Hematopoietic multipotent progenitor cell (in vitro differentiated cells): ENCODE measurements at places on chromosomes 5 and 9.

GRCh38 chr5:149609640-149610219, 28.4 kb downstream of the ARHGEF37 start:
- no peak for DNase-seq

DNA sequence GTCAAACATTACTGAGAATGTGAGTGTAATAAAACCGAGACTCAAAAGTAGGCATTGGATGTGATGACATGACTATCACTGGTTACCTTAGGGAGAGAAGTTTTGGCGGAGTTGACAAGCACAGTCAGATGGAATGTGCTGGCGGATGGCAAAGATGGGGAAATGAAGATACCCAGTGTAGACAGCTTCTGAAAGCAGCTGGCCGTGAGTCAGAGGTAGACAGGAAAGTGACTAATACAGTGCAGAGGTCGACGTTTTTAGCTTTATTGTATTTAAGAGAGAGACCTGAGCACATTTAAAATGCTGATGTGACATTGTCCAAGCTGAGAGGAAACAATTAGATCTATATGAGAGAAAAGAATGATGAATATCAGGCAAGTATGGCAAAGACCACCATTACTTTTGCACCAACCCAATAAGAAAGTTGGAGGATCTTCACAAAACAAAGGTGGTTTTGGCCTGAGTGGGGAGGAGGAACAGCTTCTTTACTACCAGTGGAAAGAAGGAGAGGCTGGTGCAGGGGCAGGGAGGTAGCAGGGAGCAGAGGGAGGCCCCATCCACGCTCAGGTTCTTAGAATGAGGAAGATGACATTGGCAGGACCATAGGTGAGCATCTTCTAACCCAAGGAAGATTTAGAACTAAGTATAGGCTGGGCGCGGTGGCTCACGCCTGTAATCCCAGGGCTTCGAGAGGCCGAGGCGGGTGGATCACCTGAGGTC, 36.7 kb upstream of the KCNIP1 start:
- no peak for DNase-seq

- DNase-seq, result no peak
Measured at GRCh38 chr5:14172149-14172795, 29.1 kb downstream of the TRIO start.

GRCh38 chr9:68975365-68976043, 38.4 kb downstream of the PRKACG start:
- peak; percentile 54 for DNase-seq

DNA sequence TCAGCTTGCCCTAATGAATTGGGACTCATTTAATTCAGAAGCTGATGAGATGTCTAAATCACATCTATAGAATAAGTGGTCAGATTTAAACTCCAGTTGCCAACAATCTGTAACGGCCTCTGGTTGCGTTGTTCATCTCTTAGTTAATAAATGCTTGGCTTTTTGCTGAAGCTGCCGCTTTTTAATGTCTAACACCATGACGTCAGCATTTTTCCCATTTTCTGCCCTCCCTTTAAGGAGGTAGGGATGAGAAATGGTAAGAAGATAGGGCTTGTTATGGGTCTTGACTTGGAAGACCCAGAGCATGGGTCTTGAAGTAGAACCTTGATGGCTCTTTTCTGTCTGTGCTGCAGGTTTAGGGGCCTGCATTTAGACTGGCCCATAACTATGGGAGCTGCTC, 33.3 kb downstream of the PALM2AKAP2 start:
- DNase-seq, result no peak

- DNase-seq, result no peak
Measured at GRCh38 chr5:57501414-57502201, 19.0 kb upstream of the ACTBL2 start.

DNA sequence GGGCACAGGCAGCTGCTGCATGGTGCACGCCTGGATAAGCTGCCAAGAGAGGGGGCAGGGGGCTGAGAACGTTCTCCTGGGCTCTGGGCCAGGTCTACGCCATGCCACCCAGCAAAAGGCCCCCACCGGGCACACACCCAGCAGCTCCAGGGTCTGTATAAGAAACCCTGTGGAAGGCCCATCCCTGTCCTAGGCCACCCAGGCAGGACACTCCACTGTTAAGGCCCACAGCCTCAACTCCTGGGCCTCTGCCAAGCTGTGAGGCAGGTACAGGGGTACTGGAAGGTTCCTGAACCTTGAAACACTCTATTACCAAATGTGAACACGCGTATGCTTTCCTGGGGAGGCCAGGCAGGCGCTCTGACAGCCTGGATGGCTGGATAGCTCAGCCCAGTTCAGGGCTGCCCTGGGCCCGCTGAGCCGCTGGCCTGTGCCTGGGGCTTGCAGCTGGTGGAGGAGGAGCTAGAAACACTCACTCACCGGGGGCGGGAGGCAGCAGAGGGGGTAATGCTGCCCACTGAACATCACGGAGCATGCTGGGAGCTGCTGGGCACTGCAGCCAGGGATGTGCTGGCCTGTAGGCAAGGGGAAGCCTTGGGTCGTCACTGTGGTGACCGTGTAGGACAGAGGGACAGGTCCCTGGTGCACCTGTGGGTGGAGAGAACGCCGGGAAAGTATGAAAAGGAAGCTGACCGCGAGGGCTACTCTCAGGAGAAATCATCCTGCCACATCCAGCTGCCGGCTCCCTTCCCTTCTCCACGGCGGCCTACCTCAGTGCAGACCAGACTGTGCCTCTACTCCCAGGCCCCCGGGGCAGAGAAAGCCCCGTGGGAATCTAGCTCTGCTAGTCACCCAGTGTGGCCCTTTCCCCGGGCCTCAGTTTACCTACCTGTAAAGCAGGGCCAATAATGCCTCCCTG, 6.0 kb downstream of the RNF44 start:
- no peak for DNase-seq

GRCh38 chr5:28402590-28403301, 1364.4 kb upstream of the CDH9 start:
- DNase-seq, result no peak

DNA sequence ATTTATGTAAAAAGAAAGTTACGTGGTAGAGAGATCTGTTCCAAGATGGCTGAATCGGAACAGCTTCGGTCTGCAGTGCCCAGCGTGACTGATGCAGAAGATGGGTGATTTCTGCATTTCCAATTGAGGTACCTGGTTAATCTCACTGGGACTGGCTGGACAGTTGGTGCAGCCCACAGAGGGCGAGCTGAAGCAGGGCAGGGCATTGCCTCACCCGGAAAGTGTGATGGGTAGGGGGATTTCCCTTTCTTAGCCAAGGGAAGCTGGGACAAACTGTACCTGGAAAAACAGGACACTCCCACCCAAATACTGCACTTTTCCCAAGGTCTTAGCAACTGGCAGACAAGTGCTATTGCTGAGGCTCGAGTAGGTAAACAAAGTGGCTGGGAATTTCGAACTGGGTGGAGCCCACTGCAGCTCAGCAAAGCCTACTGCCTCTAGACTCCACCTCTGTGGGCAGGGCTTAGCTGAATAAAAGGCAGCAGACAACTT, 13.1 kb upstream of the HSD17B4 start:
- no peak for DNase-seq

GRCh38 chr9:81559709-81560108, 129.6 kb downstream of the TLE1 start:
- DNase-seq, result no peak

DNA sequence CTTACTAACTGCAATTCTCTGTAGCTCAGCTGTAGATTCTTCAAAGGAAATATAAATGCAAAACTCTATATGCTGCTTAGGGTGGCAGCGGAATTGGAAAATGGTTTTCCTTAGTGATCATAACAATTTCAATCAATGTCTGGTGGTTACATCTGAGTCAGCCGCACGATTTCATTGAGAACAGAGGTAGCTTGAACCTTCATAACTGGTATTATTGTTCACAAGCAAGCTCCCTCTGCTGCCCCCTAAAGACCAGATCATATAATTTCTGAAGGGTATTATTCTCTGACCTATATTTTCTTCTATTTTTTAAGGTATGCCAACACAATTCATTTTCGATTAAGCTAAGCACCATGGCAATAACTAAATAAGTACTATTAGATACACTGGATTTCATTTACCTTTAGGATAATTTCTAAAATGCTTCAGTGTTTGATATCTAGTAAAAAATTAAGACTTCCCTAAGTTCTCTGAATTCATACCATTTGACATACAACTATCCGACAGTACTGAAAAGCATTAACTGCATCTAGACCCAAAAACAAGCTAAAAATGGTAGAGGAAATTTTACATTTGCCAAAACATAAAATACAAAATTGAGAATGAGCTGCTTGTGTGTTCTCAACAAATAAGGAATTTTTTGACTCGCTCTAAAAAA, 181.1 kb upstream of the SPEF2 start:
- DNase-seq, result peak; percentile 20

DNA sequence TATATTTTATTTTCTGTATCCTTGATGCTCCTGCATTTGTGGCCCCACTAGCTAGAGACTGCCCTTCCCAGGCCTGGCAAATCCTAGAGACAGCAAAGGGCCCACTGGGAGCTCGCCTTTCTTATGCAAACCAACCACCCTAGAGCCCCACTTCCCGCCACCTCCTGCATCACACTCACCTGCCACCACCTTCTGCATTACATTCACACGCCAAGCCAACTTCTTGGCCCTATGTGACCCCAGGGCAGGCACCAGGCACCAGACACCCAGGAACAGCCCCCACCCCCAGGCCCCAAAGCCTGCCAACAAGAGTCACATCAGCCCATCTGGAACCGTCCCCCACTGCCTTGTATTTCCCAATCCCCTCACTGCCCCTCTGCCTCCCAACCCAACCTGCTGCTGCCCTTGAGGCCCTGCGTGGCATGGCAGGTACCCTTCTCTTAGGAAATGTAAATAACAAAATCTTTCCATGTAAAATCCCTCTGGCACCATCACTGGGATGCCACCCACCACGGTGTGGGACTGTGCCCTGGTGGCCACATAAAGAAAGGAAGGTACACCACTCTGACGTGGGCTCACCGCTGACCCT, 22.0 kb downstream of the ROR2 start:
- DNase-seq, result no peak

DNA sequence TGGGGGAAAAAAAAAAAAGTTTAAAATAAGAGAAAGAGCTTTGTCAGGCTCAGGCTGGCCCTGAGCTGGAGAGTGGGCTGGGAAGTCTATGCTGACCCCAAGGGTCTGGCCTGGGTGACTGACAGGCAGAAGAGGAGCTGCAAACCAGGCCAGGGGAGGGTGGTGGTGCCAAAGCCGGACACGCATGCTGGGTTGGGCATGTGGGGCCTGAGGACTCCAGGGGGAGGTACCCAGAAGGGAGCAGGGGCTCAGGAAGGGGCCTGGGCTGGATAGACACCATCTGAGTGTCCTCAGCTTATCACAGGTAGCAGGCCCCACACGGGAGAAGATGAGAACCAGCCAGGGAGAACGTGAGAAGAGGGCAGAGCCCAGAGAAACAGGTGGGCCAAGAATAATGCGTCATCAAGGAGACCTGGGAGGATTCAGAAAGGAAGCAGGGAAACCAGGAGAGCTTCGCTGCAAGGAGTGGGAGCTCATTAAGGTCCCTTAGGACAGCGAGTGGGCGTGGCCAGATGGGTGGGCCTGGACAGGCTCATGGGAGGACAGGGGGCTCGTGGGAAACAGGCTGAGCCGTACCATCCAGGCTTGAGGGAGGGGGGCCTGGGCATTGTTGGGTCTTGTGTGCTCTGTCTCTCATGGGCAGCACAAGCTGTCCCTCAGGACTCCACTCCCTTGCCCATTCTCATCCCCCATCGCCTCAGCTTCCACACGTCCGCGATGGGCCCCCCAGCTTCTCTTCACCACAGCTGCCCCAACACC, 16.0 kb downstream of the TMOD1 start:
- no peak for DNase-seq

DNA sequence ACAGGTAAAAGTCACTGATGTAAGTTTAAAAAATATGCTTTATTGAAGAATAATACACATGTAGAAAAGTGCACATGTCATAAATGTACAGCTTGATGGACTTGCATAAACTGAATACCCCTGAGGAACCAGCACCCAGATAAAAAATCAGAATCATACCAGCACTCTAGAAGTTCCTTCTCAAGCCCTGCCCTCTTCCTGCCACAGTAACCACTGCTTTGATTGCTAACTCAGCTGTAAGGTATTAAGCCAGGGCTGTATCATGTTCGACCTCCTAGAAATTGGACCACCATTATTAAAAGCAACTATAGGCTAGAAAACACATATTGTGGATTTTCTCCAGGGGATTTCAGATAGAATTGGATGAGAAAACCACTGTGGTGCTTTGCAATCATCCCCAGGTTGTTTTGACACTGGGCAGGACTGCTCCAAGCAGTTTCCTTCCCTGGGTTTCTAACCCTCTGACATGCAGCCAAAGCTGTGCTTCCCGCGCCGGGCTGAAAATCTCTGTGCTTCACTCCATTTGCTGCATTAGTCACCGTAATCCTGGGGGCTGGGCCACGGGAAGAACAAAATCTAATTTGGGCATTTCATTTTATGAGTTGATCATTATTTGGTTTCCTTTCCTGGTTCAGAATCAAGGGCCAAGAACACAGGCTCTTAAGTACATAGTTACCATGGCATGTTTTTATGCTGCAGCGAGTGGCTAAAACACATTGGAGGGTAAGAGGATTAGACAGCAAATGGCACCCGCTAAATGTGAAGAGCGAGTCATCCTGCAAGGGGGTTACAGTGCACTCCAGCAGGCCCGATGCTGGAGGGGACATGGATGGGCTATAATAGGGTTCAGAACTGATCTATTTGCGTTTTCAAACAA, 139.4 kb upstream of the IL12B start:
- DNase-seq, result no peak

DNA sequence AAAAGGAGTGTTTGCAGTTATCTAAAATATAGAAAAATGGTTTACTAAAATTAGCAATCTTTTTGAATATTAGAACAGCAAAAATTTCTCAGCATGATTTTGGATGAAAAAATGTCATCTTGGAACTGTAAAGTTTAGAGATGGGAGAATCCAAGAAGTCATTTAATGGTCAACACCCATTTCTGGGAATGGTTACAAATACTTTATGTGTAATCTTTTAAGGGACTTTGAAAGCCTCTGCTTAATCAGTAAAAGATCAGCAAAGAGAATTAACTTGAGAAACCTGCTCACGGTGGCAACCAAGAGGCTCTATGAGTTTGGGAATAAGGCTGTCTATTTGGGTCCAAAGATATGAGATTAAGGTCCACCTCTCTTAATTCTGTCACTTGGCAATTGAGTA, 13.0 kb downstream of the C1QTNF3 start:
- DNase-seq, result no peak

GRCh38 chr9:79858508-79858907, 286.7 kb downstream of the TLE4 start:
- no peak for DNase-seq

GRCh38 chr5:16934123-16934522, 2.0 kb downstream of the MYO10 start:
- peak; percentile 72 for DNase-seq

GRCh38 chr9:96079779-96080178, 204.3 kb downstream of the ERCC6L2 start:
- no peak for DNase-seq

- no peak for DNase-seq
Measured at GRCh38 chr5:62312674-62313073, 6.7 kb downstream of the KIF2A start.

DNA sequence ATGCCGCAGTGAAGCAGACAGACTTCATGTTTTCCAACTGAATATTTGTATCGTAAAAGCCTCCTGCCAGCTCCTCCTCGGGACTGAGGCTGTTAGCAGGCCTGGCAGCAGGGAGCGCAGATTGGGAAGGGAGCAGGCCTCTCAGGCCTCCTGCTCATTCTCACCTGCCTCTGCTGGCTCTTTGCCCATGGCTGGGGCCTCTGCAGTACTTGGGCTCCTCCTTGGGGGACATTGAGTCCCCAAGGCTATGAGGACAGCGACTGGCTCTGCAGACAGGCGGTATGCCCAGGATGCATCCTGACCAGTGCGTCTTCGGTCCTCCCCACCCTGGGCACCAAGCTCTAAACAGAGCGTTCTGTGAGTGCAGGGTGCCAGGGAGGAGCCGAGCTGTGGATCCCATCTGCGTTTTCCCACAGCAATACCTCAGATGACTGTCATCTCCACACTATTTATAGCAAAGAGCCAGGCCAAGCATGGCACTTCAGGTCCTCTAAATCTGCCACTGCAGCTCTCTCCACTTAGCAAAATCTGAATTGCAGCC, 38.7 kb downstream of the TSTD2 start:
- no peak for DNase-seq
